ENCODE measurements at places on chromosomes 6 and 20.

GRCh38 chr6:169342710-169343109 is 89.1 kb upstream of the THBS2 start:
- no peak for DNase-seq

DNA sequence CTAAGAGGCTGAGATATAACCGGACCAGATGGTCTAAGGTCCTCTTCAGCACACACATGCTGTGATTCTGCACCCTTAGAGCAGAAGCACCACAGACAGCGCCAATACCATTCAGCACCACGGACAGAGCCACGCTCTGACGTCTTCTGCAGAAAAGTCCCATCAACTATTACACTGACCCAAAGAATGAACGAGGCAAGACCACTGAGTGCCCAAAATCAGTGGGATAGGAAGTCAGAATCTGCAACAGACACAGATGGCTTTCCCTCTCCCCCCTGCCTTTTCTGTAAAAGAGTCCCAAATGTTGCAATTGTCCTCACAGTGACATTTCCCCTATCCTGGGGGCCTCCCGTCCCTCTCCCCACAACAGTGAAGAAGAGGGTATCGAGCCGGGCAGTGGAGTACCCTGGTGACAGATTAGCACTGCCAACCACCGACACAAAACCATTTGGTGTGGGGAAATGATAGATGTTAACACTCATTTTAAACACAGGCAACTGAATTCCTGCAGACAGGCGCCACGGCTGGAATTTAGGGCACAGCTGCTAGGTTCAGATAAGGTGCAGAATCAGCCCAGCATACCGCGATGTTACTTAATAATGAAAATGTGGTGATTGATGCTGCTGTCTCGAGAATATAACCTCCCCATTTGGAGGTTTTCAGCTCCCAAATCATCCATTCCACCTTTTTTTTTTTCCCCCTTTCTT is 66.6 kb upstream of the CTNNBL1 start:
- peak; percentile 24 for DNase-seq

GRCh38 chr20:64212755-64213154 is 42.8 kb upstream of the PCMTD2 start:
- no peak for DNase-seq

DNA sequence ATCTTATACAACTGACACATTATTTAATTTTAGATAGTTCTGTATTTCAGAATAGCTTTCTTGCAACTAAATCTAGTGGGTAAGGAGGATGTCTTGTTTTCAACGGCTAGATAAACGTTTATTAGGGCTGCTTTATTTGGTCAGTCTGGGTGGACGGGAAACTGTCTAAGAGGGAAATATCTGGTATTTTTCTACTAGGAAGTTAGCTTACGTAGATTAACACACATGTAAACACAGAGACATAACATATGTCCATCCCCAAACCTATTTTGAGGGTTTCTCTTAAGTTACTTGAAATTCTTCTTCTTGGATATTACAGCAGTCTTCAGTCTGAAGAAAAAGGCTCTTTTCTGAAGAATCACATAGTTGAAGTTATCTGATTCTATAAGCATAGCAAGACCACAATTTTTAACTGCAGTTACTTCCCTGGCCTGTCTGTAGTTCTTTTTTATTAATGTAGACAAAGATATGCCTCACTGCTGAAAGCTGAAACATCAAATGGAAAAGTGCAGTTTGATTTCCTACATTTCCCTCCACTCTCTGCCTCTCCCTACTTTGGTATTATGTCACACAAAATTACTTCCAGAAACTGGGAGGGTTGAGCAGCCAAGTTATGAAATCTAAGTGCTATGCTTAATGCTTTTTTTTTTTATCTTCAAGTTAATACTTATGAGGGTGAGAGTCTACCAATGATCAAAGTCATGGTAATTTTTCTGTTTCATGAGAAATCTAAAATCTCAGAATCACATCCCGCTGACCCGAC is 37.4 kb downstream of the PLAGL1 start:
- no peak for DNase-seq

DNA sequence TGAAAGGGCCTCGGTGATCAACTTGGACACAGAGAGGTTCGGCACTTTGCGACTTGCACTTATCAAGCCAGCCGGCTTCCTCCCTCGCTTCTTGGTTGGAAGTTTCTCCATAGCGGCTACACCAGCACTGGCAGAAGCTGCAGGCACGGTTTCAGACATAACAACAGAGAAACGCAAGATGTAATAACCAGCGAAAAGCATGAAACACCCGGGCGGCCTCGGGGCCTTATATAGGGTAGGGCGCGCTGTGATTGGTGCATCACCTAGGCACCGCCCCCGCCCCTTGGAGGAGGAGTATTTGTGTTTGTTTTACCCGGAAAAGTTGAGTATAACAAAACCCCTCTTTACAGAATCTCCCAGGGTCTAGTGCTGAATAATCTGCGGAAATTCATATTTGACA is 20.7 kb downstream of the HFE start:
- no peak for DNase-seq

DNA sequence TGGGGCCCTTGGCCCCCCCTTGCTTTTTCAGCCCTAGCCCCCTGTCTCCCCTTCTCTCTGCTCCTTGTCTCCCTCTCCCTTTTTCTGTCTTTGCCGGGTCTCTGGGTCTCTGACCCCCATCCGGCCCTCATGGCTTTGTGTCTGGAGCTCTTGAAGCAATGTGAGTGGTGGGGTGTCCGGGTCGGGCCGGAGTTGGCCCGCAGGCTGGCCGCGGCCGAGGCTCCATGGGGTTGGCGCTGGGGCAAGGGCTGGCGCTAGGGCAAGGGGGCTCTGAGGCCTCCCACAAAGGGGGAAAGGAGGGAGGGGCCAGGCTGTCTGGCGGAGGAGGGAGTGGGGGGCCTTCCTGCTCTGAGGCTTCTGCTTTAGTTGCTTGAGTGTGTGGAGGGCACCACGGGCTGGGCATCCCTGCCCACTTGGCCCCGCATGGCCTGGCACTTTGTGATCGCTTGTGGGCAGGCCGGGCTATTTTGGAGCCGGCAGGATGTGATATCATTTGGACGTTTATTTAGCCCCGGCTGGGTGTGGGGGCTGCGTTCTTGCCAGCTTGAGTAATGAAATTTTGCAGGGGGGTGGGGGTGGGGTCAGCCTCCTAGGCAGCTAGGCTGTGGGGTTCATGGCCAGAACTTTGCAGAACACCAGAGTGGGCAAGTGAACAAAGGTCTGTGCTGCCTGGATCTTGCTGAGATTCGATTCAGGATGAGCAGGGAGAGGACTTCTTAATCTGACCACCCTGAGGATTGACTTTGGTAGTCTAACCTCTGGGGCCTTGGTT is 78.7 kb upstream of the MYL9 start:
- DNase-seq: no peak

GRCh38 chr6:89400912-89401399 is 11.1 kb downstream of the RRAGD start:
- DNase-seq: no peak

GRCh38 chr6:112398686-112399085 is 51.6 kb downstream of the RFPL4B start:
- no peak for DNase-seq

- DNase-seq: no peak
Observed at GRCh38 chr6:166954118-166954713, 2.1 kb downstream of the RNASET2 start.

GRCh38 chr6:125871365-125871764 is 80.6 kb downstream of the NCOA7 start:
- DNase-seq: no peak

GRCh38 chr6:143329323-143329722 is 121.2 kb downstream of the ADAT2 start:
- DNase-seq: no peak

- no peak for DNase-seq
Observed at GRCh38 chr6:159565181-159565710, 127.8 kb downstream of the SOD2 start.

- no peak for DNase-seq
Observed at GRCh38 chr6:12331951-12332749, 42.0 kb downstream of the EDN1 start.

DNA sequence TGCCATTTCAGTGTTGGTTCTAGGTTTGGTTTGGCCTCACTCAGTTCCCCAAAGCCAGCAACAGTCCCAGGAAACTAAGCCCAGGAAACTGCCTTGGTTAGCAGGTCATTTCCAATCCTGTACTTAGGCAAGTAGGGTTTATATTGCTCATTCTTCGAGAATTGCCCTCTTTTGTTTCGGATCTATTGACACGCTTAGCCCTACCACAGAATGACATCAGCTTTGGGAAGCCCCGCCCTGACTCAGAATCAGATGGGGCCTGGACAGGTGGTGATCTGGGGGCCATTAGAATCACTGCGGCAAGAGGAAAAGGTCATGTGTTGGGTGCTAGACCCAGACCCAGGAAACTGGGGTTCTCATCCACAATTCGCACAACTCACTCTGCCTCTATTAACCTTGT is 578.2 kb downstream of the QKI start:
- DNase-seq: no peak

- DNase-seq: no peak
Observed at GRCh38 chr20:43404878-43405277, 52.8 kb upstream of the SRSF6 start.

GRCh38 chr6:470051-470900 is 78.7 kb downstream of the IRF4 start:
- no peak for DNase-seq

- no peak for DNase-seq
Observed at GRCh38 chr20:7975851-7976414, 35.7 kb upstream of the HAO1 start.

GRCh38 chr20:10357974-10358373 is 76.0 kb downstream of the MKKS start:
- DNase-seq: no peak

DNA sequence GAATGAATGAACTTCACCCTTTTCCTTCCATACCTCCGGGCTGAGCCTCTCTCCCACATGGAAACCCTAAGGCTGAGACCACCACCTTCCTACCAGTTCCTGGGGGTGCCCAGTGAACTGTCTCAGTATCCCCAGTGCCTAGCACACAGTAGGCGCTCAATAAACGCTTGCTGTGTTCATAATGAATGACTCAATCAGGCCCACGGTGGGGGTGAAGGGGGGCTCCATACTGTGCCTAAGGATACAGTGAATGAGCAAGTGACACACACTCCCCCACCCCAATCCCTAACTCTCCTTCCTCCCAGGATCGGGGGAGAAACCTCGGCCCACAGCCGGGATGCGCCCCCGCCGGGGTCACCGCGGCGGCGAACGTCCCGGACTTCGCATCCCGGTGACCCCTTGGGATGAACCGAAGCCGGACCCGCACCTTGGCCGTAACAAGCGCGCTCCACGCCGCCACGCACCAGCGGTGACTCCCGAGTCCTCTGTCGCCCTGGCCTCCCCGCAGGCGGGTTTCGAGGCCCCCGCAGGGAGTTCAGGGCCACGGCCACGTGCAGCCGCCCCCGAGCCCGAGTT is 592 bp downstream of the KCNG1 start:
- DNase-seq: no peak

- no peak for DNase-seq
Observed at GRCh38 chr20:41407607-41408006, 41.0 kb upstream of the EMILIN3 start.

- no peak for DNase-seq
Observed at GRCh38 chr6:120608826-120609225, 725.5 kb downstream of the TBC1D32 start.

- DNase-seq: no peak
Observed at GRCh38 chr6:25972902-25973301, 10.3 kb downstream of the TRIM38 start.

- no peak for DNase-seq
Observed at GRCh38 chr6:137217801-137218472, 1.2 kb downstream of the IFNGR1 start.

- no peak for DNase-seq
Observed at GRCh38 chr6:149888659-149889058, 9.3 kb downstream of the RAET1E start.

DNA sequence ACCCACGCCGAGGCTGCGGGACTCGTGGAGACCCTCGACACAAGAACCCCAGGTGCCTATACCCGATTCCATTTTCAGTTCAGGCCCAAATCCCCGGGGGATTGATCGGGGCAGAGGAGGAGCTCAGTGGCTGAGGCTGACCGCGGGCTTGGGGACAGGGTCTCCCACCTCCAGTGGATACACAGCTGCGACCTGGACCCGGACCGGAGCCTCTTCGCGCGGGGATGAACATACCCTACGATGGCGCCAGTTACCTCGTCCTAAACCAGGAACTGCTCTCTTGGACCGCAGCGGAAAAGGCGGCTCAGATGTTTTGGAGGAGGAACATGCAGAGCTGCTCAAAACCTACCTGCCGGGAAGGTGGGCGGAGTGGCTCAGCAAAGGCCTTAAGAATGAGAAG is 27.4 kb upstream of the HLA-G start:
- DNase-seq: no peak

DNA sequence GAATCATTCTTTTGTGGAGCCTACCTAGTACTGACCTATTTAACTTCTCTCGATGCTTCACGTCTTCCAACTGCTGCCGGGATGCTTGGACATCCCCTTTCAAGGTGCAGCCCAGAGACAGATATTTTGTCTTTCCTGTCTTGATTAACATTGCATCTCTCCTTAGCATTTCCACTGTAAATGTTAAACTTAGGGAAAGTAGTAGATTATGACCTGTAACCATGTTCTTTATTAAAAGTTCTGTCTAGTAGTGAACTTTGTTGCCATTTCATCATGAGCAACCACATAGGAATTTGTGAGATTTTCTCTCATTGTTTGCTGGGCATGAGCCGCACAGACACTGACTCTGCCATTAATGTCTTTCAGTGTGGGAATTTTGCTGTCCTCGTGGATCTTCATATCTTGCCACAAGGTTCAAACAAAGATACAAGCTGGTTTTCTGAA is 117.9 kb downstream of the JAG1 start:
- DNase-seq: no peak

DNA sequence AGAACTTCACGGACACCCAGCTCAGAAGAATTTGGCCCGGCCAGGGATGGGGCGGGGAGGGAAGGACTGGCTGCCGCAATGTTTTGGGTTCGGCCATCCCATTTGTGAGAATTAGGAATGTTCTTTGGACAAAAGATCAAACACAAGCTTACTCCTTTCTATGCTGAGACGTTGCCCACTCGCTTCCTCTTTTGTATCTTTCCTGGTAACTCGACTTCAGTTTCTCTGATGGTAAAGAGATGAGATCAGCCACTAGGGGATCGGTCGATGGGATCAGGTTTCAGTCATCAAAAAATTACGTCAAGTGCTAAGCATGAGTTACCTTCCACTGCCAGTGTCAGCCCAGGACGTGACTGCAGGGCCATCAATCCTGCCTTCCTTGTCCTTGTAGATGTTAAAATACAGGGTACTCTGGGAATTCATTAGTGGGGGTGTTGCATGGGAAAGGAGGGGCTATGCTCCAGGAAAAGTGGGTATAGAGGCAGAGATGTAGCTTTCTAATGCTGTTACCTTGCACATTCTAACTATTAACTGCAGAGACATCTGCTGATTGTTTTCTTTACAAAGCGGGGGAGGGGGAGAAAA is 190.2 kb downstream of the TSHZ2 start:
- no peak for DNase-seq

- DNase-seq: no peak
Observed at GRCh38 chr20:63778034-63778752, 38.6 kb downstream of the SLC2A4RG start.

GRCh38 chr6:108071736-108072276 is 2.7 kb downstream of the OSTM1 start:
- no peak for DNase-seq

DNA sequence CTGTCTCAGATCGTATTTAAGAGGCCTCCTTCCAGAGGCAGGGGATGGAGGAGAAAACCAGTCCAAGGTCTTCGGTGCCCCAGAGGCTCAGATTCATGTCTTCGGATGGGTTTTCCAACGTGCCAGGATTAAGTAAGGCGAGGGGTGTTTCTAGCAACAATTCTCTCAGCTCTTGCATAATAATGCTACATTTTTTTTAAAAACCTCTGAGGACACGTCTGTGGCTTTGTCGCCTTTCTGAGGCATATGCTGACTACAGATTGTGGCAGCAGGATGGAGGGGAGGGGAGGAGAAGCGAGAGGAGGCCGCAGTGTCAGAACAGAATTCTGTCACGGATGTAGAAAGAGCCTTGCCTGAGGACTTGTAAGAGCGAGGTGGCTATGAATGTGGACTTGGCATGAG is 17.7 kb upstream of the CCDC167 start:
- DNase-seq: peak; percentile 79

Measured in CD8-positive, alpha-beta T cell (primary cell).